ENCODE measurements at places on chromosomes 5 and 9.

DNA sequence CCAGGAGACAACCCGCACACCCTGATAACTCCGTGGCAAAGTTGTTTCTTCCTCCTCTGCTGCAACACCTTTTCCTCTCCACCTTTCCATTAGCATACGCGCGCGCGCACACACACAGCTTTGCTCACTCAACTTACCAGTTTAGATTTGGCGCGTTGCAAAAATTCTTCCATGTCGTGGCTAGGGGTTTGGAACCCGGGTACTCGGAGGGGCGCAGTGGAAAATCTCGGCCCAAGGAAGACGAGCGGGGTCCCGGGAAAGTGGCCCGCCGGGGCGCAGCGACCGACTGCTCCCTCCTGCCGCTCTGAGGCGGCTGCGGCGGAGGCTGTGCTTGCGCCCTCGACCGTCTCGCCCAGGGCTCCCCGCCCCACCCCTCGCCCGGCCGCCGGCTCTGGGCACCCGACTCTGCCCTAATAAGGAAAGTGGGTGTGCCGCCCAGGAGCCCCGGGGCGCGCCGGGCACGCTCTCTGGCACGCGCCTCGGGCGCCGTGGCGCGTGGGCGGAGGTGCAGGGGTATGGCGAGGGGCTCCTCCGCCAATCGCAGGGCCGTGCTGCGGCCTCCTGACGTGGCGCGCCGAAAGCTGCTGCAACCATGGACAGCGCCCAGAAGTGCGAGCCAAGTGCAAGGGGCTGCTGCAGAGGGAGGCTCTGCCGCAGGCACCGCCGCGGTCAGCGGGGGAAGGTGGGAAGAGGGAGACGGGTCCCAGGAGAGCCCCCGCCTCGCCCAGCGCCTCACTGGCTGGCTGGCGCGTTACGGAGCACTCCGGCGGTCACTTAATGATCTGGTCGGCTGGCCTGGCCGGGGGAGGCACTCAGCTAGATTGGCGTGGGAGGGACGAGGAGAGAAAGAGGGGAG is at the start of gene PRUNE2:
Gene PRUNE2, minus strand, starts transcription at position 324 of the 856 bp plus-strand sequence. Its CDS starts 151 bp downstream, at position 173.
- DNase-seq: peak; percentile 77

DNA sequence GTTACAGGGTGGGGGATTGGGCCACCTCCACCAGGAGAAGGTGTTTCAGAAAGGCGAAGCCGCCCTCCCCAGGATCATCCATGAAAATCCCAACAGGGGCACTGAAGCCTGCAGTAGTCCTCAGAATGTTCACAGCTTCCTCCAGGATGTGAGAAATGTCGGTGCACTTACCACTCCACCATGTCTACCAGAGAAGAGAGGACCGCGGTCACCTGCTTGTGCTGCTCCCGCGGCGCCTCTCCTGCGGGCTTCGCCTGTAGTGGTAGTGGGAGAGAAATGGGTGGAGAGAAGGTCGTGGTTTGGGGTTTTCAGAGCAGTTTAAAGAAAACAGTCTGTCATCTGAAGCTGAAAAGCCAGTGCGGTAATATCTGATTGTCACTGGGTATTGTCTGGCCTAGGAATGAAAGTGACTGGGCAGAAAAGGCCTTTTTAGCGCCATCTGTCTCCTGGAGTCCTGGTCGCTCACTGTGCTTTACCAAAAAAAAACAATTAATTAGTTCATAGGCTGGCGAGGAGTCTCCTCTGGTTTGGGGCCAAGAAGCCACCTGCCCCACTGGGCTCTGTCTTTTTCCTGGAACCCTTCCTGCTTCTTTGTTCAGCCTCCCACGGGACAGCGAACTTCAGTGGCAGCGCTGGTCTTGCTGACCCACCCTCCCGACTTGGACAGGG is 23.0 kb upstream of the PPP1R26 start:
- DNase-seq: no peak

DNA sequence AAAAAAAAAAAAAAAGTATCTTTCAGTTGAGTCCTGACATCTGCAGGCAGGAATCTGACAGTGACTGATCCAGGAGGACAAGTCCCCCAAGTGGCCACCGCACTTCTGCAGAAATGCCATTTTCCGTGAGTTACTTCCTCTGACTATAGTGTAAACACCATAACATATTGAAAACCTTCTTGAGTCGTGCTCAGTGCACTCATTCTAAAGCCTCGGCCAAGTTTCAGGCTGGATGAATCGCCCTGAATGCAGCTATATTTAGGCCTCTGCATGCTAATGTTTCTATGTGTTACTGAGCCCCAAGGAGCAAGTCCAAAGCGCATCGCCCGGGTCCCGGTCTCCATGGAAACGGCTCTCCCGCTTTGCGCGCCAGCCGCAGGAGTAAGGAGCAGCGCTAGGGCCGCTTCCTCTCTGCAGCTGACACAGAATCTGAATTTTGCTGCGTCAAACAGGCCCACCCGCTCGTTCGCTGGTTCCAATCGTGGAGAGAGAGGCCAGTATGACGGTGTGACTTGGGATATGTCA is 335.4 kb downstream of the MSX2 start:
- DNase-seq: peak; percentile 72

DNA sequence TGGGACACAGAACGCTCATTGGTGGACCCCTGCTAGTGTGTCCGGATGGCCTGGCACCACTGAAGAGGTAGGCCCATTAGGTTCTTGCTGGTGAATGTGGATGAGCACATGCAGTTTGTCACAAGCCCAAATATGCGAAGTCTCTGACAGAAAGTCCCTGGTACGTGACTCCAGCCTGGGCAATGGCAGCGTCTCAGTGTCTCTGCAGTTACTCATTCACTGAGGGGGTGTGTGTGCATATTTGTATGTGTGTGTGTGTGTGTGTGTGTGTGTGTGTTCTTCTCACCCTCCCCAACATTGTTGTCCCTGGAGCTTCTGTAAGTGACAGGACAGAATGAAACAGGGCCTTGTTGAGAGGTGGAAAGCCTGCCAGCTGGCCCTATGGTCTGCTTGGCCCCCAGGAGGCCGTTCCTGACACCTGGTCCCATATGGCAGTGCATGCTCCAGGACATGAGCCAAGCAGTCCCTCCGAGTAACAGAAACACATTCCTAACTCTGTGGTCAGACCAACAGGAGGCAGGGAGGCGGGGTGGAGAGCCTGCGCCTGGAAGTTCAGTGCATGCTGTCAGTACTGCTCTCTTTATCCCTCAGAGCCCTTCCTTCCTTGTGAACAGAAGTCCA is 169.9 kb downstream of the SLC28A3 start:
- no peak for DNase-seq

DNA sequence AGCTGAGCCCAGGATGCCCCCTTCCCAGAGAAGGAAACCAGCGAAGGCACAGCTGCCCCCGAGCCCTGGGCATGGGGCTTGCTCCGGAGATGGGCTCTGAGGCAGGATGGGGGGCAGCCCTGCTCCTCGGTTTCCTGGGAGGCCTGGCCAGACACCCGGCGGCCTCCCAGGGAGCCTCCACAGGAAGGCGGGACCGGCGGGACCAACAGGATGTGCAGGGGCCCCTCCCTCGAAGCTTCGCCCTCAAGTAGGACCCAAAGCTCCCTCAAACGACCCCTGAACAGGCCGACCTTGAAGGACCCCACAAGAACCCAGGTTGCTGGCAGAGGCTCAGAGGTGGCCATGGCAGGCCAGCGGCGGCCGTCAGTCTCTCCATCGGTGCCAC is 11.7 kb downstream of the EXD3 start:
- no peak for DNase-seq

Data from neuronal stem cell (in vitro differentiated cells).